ENCODE measurements at places on chromosomes 4 and X. TPM values are rescaled to one million over a fixed set of nuclear protein-coding genes. Genes with fewer than 3 reads are reported as not detected.

TMSB15B gene
- total RNA-seq, result 2.4 TPM

SSX3 gene
- total RNA-seq, result not detected

NKX3-2 gene
- not detected for total RNA-seq

GRCh38 chr4:154025110-154025509 is 236.2 kb upstream of the SFRP2 start:
- no peaks in the 10 kb centered on the region for H3K4me1 ChIP-seq
- no peak overlapping the region for H3K27ac ChIP-seq
- DNase-seq, result no peak
- H3K27me3 ChIP-seq, result no peaks in the 10 kb centered on the region
- no peaks in the 10 kb centered on the region for H3K36me3 ChIP-seq
- no peak overlapping the region for H3K4me3 ChIP-seq

DNA sequence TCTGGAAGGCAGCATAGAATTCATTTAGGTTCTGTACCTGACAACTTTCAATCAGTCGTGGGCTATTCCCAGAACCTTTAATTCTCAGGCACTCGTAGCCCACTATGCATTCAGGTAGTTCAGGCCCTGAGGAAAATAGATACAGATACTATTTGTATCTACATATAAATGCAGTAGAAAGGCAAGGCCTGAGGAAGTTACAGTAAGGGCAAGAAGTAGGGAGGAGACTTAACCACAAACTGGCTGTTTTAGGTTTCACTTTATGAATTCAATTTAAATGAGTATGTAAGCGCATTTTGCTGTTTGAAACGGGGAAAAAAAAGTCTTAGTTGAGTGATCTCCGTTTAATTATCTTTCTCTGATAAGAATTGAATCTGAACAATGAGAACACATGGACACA is 529.4 kb upstream of the ATOH1 start:
- H3K4me1 ChIP-seq, result no peaks in the 10 kb centered on the region
- no peak overlapping the region for H3K4me3 ChIP-seq
- no peak for DNase-seq
- H3K27me3 ChIP-seq, result no peaks in the 10 kb centered on the region
- H3K36me3 ChIP-seq, result no peaks in the 10 kb centered on the region
- no peak overlapping the region for H3K27ac ChIP-seq

DNA sequence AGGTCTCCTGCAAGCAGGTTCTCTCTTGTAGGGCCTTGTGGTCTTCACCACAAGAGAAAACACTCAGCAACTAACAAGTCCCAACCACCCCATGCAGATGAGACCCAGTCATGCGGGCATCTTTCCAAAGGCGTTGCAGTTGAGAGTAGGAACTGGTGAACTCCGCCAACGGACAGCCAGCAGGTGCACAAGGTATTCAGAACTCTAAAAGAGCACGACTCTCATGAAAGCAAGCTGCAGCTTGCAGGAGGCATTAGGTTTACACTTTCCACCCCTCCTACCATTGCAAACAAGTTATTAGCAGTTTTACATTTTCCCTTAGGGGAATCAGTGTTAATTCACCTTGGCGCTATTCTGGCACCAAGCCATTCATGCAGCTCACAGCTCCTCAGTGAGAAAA is 173.4 kb upstream of the KIT start:
- H3K27me3 ChIP-seq, result no peaks in the 10 kb centered on the region
- H3K4me1 ChIP-seq, result no peaks in the 10 kb centered on the region
- DNase-seq, result no peak
- no peak overlapping the region for H3K27ac ChIP-seq
- H3K36me3 ChIP-seq, result no peaks in the 10 kb centered on the region

GRCh38 chr4:163663454-163664225 is 169.2 kb downstream of the TMA16 start:
- H3K36me3 ChIP-seq, result no peaks in the 10 kb centered on the region
- no peaks in the 10 kb centered on the region for H3K27me3 ChIP-seq
- no peak for DNase-seq

- no peaks in the 10 kb centered on the region for H3K27me3 ChIP-seq
- no peak overlapping the region for H3K27ac ChIP-seq
Observed at GRCh38 chr4:185881430-185881829, 69.4 kb upstream of the SORBS2 start.

- no peak overlapping the region for H3K27ac ChIP-seq
- H3K36me3 ChIP-seq, result no peaks in the 10 kb centered on the region
- H3K27me3 ChIP-seq, result no peaks in the 10 kb centered on the region
- no peak overlapping the region for H3K4me3 ChIP-seq
- no peak for DNase-seq
- H3K4me1 ChIP-seq, result no peaks in the 10 kb centered on the region
Observed at GRCh38 chr4:147368948-147369347, 111.9 kb upstream of the EDNRA start.

- no peaks in the 10 kb centered on the region for H3K27me3 ChIP-seq
- H3K36me3 ChIP-seq, result no peaks in the 10 kb centered on the region
- H3K27ac ChIP-seq, result no peak overlapping the region
- no peak for DNase-seq
- H3K4me3 ChIP-seq, result no peak overlapping the region
Observed at GRCh38 chr4:85793233-85793585, 318.3 kb downstream of the ARHGAP24 start.
